Diencephalon (tissue), 1 donor: ENCODE measurements at places on chromosomes 2 and 18. TPM values are rescaled to one million over a fixed set of nuclear protein-coding genes. Genes with fewer than 3 reads are reported as not detected.

Gene PFN4
- 0.92 TPM for total RNA-seq

Gene FBXO36
- 12.7 TPM for total RNA-seq

Gene FOXI3
- total RNA-seq: not detected

Gene FAM124B
- total RNA-seq: 11.5 TPM

Gene C2orf78
- not detected for total RNA-seq

Gene SLC4A3
- total RNA-seq: 50.5 TPM

Gene RETSAT
- total RNA-seq: 16.4 TPM

Gene RUFY4
- total RNA-seq: 0.23 TPM

Gene DAW1
- 8.1 TPM for total RNA-seq

Gene CAPN14
- 0.69 TPM for total RNA-seq

Gene HK2
- 4.2 TPM for total RNA-seq

Gene TUBB6
- 24.0 TPM for total RNA-seq

Gene IL1RN
- total RNA-seq: not detected

Gene GNLY
- not detected for total RNA-seq
